ENCODE measurements at places on chromosomes 1 and 21. TPM values are rescaled to one million over a fixed set of nuclear protein-coding genes. Genes with fewer than 3 reads are reported as not detected.

- DNase-seq = no peak
Measured at GRCh38 chr1:210500831-210501230, 172.1 kb downstream of the HHAT start.

Gene IFNAR1
- 45.2 TPM for total RNA-seq

Gene FCRL2
- total RNA-seq = not detected

GRCh38 chr1:2088458-2088857, 38.2 kb downstream of the PRKCZ start:
- DNase-seq = peak; percentile 88

DNA sequence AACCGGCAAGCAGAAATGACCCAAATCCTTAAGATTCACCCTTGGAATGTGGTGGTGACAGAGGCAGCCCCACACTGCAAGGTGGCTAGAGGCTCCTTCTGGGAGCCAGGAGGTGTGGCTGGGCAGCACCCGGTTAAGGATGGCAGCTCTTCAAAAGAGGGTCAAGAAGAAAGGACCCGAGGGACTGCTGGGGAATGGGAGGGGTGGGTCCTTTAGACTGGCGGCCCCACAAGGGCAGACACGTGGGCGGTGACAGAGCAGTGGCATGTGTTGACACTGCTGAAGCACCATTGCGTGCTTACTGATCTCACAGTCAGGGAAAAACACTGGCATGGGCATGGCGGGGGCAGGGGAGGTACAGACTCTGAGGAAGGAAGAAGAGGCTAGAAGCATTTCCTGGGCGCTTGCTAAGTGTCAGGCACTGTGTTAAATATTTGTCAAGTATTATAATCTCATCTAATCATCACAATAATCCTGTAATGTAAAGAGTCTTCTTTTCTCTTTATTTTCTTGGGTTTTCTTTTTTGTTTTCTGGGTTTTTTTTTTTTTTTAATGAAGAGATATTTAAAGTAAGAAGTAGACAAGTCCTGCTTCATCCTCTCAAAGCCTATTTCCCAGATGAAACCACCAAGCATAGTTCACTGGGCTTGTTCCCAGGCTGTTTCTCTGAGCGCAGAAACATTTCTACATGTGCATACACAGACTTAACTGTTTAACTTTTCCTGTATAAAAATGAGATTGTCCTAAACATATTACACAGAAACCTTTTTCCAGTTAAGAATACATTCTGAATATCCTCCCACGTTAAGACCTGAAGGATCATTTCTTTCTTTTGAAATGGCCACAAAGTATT, 165.8 kb upstream of the EDN2 start:
- DNase-seq = peak; percentile 66

Gene SPRR2E
- total RNA-seq = not detected

Gene KRTAP7-1
- not detected for total RNA-seq

GRCh38 chr1:218679988-218680748, 335.0 kb downstream of the TGFB2 start:
- no peak for DNase-seq

GRCh38 chr1:200676829-200677228, 7.1 kb upstream of the DDX59 start:
- no peak for DNase-seq

Gene MUTYH
- 24.1 TPM for total RNA-seq
